ENCODE measurements at places on chromosomes 5 and 9.

DNA sequence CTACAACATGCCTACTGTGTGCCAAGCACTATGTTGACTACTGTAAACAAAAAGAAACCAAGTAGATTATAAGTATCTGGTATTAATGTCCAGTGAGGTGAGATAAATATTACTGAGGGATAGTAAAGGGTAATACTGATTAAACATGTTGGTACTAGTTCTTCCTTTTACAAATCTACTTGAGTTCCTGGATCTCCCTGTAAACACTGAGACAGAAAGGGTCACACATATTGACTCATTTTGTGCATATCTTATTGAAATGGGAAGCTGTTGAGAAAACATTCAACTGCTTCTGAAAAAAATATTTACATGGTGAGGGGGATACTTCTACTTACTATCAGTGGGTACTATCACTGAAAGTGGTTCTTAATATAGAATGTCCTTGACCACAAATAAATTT is 24.3 kb downstream of the EFNA5 start:
- no peak for DNase-seq

- DNase-seq = no peak
These were observed 82.5 kb downstream of the LRRC70 start for GRCh38 chr5:62661126-62661525.

- peak; percentile 92 for DNase-seq
These were observed 584.6 kb upstream of the CDH18 start for GRCh38 chr5:20572614-20573013.

- DNase-seq = no peak
These were observed 21.8 kb upstream of the NKX2-5 start for GRCh38 chr5:173256800-173257199.

DNA sequence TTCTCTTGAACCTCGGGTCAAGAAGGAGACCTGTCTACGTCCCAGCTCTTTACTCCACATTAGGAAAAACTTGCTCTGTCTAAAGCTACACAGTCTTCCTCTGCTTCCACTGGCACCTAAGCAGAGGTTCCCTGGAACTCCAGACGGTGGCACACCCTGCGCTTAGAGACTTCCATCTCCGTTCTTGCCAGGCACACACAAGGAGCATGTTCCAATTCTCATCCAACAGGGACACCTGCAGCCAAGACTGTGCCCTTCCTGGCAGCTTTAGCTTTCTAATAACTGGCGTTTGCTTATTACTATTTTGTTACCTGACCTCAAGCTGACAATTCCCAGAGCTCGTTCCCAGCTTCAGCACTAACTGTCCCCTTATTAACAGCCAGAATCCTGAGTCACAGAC is 16.0 kb downstream of the CAPSL start:
- no peak for DNase-seq

DNA sequence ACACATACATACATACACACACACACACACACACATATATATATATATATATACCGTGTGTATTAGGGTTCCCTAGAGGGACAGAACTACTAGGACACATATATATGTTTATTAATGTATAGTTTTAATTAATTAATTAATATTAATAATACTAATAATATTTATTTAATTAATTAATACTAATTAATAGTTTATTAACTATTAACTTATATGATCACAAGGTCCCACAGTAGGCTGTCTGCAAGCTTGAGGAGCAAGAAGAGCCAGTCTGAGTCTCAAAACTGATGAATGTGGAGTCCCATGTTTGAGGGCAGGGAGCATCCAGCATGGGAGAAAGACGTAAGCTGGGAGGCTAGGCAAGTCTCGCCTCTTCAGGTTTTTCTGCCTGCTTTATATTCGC is 398.0 kb upstream of the KIF2A start:
- no peak for DNase-seq

DNA sequence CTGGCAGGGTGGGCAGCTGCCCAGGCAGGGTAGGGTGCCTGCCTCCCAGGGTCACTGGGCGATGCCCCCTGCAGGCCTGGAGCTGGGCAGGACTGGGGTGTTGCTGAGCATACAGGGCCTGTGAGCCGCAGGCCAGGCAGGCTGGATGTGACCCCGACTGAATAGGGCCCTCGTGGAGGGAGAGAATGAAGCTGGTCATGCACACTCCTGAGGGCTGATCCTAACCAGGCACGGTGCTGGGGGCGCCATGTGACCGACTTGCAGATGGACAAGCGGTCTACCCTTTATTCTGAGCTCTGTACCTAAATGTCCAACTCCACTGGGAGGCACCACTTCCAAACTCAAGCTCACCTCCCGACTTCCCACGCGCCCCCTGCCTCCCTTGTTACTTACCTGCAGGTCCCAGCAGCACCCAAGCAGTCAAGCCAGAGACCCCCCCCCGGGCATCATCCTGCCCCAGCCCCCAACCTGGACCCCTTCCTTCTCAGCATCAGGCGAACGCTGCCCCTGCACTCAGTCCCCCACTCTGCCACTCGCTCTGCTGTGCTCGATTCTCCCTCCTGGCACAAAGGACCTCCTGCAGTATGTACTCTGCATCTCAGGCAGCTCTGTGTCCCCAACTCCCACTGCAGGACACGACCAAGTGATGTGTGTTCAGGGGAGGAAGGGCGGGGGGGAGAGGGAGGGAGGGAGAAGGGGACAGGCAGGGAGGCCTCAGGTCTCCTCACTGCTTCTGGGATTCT is 76.8 kb upstream of the PHYKPL start:
- no peak for DNase-seq

GRCh38 chr9:281741-282645 is 67.3 kb downstream of the DOCK8 start:
- DNase-seq = no peak

DNA sequence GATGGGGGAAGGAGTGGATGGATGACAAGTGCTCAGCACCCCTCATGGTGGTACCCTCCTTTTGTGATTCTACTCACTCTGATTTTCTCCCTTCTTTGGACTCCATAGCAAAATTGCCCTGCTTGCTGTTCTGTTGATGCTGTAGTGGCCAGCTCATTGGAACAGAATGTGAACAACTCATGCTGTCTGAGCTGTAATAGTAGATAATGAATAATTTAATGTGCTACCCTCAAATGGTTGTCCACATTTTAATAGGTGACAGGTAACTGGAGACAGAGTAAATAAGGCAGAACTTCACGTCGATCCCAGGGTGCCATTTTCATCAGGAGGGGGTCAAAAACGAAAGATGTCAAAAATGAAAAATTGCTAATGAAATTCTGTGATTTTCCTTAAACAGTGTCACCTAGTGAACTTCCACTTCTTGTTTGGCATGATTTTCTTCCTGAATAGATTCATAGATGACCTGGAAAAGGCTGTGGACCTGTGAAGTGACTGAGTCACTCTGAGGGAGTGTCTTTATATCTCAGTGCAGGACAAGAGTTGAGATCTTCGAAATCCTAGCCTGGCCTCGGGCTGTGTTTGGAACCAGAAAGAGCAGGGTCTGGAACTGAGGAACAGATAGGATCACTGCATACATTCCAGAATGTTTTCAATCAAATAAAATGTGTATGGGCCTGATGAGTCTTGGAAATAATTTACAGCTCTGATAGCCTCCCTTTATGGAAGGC is 270.2 kb downstream of the PSAT1 start:
- DNase-seq = peak; percentile 84

DNA sequence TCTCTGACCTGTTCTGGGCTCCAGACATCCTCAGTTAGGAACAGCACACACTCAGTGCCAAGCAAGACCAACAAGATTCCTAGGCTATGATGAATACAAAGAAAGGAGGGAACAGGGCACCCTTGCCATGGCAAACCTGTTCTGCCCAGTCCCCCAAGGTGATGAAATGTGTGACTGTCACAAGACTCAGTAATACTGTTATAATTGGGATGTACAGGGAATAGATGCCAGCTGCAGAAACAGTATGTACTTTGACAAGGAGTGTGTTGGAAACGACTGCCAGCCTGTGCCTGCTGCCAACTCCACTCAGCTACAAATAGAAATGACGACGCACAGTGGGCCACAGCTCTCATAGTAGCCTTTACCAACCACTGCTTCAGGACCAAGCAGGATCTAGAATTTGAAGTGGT is 453.0 kb downstream of the EFNA5 start:
- no peak for DNase-seq

DNA sequence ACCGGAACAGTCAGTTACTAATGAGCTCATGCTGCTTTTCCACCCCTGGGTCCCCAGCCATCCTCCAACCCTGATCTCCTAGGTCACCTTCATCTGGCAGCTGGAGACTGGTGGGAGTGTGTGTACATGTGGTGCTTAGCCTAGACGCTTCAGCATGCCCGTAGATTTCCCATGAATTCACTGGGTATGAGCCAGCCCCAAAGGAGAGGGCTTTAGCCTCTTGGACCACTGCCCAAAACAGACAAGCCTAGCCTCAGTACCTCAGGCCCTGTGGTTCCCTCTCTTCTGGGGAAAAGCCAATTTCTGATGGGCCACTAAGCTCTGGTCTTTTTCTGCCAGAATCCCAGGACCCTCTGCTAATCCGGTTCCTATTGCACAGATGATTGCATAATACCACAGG is 48.0 kb upstream of the ASTN2 start:
- DNase-seq = no peak

DNA sequence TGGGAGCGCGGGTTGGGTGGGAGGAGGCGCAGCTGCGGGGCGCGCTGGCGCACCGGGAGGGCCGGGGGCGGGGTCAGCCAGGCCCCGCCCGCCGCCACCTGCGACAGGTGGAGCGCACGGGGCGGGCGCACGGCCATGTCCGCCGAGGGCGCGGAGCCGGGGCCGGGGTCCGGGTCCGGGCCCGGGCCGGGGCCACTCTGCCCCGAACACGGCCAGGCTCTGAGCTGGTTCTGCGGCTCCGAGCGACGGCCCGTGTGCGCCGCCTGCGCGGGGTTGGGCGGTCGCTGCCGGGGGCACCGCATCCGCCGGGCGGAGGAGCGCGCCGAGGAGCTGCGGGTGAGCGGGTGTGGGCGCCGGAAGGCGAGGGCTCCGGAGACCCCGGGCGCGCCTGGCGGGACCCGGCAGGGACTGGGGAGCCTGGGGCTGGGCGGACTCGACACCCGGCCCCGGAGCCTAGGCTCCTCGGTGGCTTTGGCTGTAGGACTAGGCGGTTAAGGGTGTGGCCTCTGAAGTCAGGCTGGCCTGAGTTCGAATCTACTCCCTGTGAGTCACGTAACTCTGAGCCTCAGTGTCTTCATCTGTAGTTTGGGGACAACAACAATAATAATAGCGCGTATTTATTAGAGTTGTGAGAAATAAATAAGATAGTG is at the start of gene BSPRY:
Gene BSPRY, plus strand, starts transcription at position 97 of the 650 bp plus-strand sequence. Its CDS starts 39 bp downstream, at position 136.
- no peak for DNase-seq

- DNase-seq = no peak
These were observed 41.8 kb downstream of the NUP214 start for GRCh38 chr9:131167146-131167692.

DNA sequence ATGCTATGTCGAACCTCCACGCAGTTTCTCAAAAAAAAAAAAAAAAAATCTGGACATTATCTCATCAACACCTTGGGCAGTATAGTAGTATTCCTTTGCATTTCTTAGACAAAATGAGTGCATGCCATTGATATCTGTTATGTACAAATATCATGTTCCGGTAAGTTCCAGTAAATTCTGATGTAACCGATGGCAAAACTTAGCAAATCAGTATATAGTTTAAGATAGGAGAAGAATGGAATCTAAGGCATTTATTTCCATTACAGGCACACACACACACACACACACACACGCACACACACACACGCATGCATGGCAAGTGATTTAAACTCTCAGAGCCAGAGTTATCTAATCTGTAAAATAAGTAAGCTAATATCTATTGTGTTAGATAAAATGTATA is 356.5 kb upstream of the TUSC1 start:
- DNase-seq = no peak

GRCh38 chr5:160363660-160364395 is 6.6 kb downstream of the C1QTNF2 start:
- no peak for DNase-seq

DNA sequence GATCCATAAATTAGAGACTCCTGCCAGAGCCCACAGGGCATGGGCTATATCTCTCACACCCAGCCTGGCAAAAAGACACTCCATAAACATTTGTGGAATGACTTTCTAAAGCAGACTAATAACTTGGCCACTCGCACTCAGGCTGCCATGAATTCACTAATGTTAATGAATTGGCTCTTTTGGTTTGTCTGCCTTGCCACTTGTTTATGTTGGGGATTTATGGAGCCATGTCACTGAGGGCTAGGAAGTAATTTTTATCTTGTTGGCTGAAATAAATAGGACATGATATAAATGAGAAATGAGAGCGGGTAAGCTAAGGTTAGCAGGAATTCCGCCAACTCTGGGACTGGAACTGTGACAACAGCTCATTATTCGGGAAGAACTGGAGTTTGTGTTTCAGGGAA is 55.2 kb downstream of the DROSHA start:
- no peak for DNase-seq

DNA sequence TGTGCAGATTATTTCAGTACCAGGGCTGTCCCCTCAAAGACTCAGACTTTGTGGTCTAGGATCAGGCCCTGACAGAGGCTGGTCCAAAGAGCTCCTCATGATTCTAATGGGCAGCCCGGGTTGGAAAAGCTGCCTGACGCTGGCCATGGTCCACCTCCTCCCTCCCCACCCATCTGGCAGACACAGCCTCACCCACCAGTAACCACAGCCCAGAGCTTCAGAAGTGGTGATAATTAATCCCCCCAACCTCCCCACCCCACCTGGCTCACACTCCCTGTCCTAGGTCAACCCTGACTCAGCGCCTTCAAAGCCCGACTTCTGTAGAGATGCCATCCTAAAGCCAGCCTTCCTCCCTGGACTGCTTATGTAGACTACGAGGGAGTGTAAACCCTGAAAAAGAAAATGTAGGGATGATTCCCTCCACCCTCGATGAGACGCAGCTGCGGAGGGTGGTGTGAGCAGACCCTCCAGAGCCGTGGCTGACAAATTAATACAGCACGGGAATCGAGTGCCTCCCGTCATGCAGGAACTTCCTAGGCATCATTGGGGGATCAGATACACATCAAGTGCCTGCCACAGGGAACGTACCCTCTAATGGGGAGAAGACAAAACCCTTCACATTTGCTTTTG is 7.0 kb downstream of the UBE2QL1 start:
- DNase-seq = no peak

GRCh38 chr9:106697750-106698502 is 165.0 kb upstream of the ZNF462 start:
- peak; percentile 85 for DNase-seq

DNA sequence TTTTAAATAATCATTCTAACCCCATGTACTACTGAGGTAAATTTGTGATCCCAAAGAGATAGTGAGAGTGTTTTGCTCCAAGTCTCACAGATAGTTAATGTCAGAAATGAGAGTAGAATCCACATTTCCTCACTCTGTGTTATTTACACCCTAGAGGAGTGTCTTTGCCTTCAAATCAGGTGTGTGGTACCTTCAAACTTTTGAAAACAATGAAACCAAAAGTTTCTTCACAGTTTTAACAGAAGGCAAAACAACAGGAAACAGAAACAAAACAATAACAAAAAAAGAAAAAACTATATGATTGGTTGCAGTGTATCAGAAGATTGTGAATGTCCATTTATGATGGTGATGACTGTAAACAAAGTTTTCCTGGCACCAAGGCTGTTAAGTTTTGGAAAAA is 85.9 kb downstream of the ERBIN start:
- DNase-seq = no peak

- no peak for DNase-seq
These were observed 1.5 kb downstream of the PRRC2B start for GRCh38 chr9:131395157-131396098.

- no peak for DNase-seq
These were observed 12.2 kb upstream of the ZNF367 start for GRCh38 chr9:96430377-96430776.

GRCh38 chr9:116549786-116550660 is 137.1 kb upstream of the TRIM32 start:
- peak; percentile 3 for DNase-seq

GRCh38 chr5:181207960-181208253 is 2.9 kb upstream of the TRIM7 start:
- no peak for DNase-seq

GRCh38 chr9:2810420-2811075 is 33.3 kb downstream of the PUM3 start:
- peak; percentile 66 for DNase-seq

Measured in iris pigment epithelial cell (primary cell).